ENCODE measurements at places on chromosomes 1 and 21.

DNA sequence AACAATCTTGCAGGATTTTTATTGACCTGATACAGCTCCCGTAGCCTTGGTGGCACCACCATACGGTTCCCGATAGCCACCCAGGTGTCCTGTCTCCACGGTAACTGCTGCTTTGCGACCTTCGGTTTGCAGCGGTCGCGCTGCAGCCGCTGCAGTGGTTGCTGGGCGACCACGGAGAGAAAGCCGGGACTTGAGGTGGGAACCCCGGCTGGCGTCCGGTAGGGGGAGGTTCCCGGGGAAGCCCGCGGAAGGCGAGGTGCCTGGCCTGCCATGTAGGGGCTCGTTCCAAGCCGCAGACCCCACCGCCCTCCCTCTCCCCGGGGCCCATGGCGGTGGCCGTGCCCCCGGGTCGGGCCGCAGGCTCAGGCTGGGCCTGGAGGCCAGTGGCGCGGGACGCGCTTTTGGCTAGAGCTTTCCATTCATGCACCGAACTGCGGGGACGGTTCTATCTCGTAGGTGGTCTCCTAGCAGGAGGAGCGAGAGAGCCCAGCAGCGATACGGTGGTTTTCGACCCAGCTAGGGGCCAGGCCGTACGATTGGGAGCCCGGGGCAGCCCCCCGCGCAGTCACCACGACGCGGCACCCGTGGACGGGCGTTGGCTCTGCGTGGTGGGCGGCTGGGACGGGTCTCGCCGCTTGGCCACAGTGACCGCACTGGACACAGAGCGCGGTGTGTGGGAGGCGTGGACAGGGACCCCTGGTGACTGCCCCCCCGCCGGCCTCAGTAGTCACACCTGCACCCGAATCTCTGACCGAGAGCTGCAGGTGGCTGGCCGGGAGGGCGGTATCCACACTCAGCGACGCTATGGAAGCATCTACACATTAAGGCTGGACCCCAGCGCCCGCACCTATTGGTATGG lies at the start of gene KLHDC9:
TSS of gene KLHDC9 (plus strand) at position 152 of the 859 bp plus-strand sequence. CDS start at position 327, 175 bp downstream.
- peak; percentile 97 for DNase-seq

DNA sequence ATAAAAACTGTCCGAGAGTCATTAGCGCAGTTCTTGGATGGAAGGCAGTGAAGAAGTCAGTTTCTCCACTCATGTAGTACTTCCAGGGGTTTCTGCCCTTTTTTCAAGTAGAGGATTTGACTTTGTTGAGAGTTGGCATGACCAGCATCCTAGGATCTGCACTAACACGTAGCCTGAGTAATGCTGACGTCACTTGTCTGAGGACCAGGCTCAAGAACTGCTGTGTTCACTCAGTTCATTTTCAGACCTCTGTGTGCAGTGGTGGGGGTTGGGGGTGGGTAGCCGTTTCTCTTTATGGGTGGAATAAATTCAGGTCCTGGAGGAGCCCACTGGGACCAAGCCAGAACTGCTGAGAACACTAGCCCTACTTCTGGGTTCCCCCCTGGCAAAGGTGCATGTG lies 53.3 kb downstream of the MRPS6 start:
- DNase-seq: no peak

DNA sequence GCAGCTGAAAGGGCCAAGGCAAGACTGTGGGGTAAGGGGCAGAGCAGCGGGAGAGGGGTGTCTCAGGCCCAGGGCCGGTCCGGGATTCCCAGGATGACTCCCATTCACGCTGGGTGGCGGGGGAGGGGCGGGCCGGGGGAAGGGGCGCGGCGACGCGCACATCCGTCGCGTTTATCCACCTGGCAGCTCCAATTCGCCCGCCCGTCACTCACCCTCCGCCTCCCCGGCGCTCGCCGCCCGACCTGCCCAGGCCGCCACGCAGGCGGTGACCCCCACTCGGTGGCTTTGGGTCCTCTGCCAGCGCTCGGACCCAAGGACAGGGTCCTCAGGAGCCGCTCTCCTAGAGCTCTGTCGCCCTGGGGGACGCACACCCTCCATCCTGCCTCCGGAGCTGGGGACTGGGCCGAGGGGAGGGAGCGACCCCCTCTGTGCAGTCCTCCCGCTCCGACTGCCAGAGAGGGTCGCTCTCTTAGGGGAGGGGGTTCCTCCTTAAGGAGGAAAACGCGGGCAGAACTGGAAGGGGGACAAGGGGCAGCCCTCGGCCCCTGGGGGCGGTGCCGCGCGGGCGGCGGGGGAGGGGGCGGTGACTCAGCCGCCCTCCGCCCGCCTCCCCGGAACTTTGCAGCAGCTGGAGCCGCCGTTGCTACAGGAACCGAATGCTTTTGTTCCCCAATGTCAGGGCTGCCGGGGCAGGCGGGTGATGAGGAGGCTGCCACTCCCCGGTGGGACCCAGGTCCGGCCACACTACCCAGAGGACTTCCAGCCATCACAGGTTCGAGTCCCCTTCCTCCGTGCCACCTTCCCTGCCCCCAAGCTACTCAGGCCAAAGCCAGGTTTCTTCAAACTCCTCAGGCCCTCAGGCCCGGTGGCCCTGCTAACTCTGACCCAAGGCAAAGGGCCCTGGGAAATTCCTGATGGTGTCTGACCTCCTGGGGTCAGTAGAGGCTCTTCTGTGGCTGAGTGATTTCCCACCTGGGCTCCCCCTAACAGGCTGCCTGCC lies 3.4 kb downstream of the ADGRB2 start:
- peak; percentile 85 for DNase-seq

DNA sequence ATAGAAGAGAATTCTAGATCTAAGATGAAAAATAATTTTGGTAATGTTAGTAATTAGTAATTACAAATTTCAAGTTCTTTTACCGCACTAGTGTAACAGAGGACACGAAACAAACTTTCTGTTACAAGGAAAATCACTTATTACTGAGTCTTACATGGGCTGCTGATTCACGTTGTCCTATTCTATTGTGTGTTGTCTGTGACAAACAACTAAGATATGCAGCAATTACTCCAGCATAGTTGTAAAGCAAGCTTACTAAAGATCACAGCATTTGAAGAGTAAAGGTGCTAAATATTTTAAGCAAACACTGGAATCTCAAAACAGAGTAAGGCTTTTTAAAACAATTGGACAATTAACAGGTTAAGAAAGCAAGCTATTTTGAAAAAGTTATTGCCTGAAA lies 502.3 kb downstream of the KCNT2 start:
- no peak for DNase-seq

DNA sequence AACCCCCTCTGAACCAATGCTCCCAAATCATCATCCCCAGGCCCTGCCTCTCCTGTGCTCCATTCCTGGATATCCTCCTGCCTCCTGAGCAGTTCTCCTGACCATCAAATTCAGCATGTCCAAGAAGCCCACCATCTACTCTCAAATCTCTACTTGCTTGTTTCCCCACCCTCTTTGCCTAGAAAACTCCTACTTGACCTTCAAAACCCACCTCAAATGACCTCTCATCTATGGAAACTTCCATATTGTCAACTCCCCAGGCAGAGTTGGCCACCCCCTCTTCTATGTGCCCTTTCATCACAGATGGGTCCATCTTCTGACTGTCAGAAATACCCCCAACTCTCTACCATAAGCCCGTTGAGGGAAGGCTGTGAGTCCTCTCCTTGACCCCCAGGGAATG lies 16.8 kb downstream of the ADGRB2 start:
- DNase-seq: no peak

- DNase-seq: no peak
Observed at GRCh38 chr21:45334591-45335081, 46.9 kb upstream of the POFUT2 start.

DNA sequence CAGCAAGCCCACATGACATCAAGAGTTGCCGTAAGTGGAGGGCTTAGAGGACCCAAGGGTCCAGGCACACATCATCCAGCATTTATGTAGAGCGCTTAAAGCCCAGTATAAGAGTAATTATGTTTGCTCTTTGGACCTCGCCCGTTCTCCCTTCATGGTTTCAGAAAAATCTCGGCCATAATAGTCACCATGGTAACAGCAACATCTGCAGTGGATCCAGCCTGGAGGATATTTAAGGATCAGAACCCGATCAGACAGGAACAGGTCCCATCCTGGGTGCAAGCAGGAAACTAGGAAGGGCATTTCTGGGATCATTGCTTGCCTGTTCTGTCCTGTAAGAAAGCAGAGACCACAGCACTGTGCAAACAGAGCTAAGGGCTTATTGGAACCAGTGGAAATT lies 89.9 kb upstream of the KAZN start:
- DNase-seq: no peak

DNA sequence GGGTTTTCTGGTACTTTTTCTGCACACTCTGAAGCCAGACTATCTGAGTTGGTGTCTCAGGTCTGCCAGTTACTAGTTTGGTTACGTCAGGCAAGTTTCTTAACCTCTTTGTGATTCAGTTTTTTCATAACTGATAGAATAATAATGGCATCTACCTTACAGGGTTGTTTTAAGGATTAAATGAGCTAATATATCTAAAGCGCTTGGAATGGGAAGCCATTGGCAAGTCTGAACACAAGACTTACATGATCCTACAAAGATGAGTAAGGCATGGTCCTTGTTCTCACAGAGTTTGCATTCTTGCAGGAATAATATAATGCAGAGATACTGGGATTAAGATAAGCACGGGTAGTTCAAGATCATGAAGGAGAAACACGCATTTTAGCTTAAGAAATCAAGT lies 9.2 kb upstream of the DENND2D start:
- DNase-seq: no peak

GRCh38 chr1:160971618-160972056 lies 17.0 kb upstream of the ITLN2 start:
- peak; percentile 31 for DNase-seq

DNA sequence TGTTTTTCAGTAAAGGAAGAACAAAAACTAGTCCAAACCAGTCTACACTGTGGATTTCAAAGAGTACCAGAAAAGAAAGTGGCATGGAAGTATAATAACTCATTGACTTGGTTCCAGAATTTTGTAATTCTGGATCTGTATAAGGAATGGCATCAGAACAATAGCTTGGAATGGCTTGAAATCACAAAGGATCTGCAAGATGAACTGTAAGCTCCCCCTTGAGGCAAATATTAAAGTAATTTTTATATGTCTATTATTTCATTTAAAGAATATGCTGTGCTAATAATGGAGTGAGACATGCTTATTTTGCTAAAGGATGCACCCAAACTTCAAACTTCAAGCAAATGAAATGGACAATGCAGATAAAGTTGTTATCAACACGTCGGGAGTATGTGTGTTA lies 21.3 kb downstream of the CHODL start:
- DNase-seq: no peak

- DNase-seq: no peak
Observed at GRCh38 chr1:51859333-51859732, 19.2 kb downstream of the NRDC start.

DNA sequence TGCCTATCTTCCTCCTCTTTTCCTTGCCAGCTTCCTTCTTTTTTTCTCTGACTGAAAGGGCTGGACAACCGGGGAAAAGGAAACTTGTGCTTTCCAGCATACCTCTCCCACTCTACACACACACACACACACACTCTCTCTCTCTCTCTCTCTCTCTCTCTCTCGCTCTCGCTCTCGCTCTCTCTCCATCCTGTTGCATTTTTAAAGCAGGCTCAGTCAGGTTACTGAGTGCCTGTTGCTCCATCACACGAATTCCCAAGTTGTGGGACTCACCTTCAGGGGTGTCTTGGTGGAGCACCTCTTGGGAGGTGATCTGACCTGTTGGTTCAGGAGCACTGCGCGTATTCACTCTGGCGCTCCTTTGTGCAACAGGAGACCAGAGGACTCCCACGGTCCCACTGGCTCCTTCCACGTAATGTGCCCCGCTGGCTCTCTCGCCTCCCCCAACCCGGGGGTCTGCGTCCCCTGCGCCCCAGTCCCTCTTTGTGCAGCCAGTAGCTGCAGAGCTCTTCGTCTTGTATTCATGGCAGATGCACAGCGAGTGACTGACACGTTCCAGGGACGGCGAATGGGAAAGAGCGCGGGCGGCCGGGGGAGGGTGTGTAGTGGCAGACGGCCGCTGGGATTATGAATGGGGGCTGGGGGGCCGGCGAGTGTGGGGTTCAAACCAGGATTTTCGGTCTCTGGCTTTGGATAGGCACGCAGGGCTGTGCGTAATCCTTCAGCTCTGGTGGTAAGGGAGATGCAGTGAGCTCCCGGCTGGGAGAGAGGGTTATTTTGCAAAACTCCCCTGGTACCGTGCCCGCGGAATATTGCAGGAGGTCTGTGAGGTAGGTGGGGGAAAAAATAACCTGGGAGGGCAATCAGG lies 660 bp upstream of the PDE4B start:
- peak; percentile 62 for DNase-seq

GRCh38 chr1:4319496-4319895 lies 334.9 kb upstream of the AJAP1 start:
- DNase-seq: peak; percentile 13

- DNase-seq: no peak
Observed at GRCh38 chr1:60864722-60865121, 217.6 kb upstream of the NFIA start.

DNA sequence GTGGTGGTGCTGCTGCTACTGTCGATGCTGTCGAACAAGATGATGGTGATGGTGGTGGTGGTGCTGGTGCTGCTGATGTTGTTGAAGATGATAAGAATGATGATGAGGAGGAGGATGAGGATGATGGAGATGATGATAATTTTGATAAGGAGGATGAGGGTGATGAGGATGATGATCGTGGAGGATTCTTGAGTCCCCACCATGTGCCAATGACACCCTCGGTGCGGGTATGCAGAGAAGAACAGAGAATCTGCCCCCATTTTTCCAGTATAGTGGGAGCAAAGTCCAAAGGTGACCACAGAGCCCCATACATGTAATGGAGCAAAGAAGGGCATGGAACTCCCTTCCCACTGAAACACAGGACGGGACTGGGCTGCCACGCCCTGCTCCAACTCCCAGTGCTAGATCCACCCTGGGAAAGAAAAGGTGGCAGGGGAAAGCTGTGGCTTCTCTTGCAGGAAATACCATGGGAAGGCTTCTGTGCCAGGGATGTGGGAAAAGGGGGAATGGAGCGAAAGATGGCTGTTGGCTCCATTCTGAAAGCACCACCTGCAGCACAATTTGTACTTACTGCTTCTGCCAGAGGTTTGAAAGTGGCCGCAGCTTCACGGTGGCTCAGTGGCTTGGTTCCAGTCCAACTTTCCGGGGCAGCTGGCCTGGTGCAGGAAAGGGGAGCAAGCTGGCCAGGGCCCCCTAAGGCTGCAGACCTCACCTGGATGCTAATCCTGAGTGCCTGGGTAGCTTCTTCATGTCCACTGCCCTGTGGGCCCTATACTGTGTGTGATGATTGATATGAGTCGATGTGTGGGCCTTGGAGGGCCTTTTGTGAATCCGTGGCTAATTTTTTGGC lies 387.2 kb upstream of the VAMP3 start:
- no peak for DNase-seq

All from neural progenitor cell (in vitro differentiated cells).